ENCODE measurements at places on chromosomes 1 and 21. TPM values are rescaled to one million over a fixed set of nuclear protein-coding genes. Genes with fewer than 3 reads are reported as not detected.

Gene MXRA8
- 105 TPM for total RNA-seq

Gene A3GALT2
- 0.36 TPM for total RNA-seq

Gene FAM131C
- total RNA-seq, result 0.26 TPM

Gene TRAF5
- total RNA-seq, result 51.5 TPM

Gene KRTAP21-2
- total RNA-seq, result not detected

Gene MAP3K7CL
- 33.0 TPM for total RNA-seq

Gene GPR37L1
- not detected for total RNA-seq
